ENCODE measurements at places on chromosomes 5 and 9.
A peak's percentile ranks its signal among the peaks of the same experiment; 100 is the strongest.

- no peak for DNase-seq
These were observed 112.8 kb upstream of the EFNA5 start for GRCh38 chr5:107783551-107783950.

- no peak for DNase-seq
These were observed 58.6 kb downstream of the LNPEP start for GRCh38 chr5:96994493-96994892.

DNA sequence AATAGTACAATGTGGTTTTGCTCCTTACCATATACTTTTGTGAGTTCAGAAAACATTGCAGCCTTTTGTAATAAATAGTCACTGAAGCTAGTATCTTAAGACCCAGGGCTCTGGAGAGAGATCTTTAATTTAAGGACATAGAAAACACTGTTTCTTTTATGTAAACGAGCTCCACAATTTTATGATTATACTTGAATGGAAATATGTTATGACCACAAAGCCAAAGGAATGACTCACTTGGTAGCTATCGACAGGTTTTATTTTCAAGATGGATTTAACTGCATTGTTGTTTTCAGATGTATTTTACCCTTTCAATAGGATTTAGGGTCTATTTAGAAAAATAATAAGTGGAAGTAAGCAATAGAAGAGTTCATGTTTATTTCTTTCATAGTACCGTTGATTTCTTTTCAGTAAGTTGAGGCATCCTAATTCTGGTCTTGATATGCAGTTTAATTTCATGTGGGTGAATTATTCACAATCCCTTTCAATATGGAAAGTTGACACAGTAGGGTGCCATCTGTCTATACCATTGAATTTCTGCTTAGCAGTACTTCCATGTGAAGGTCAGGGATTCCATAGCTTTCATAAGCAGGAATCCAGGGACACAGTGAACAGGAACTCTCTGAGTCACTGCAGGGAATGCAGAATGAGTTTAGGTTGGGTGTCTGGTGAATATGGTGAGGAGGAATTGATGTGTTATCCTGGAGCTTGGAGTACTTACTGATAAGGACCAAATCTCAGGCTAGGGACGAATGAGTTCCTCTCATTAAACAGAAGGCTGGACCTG lies 157.6 kb downstream of the CD180 start:
- DNase-seq: no peak

- no peak for DNase-seq
These were observed 25.2 kb downstream of the HOMER1 start for GRCh38 chr5:79488775-79489174.

GRCh38 chr5:14125262-14125661 lies 17.9 kb upstream of the TRIO start:
- no peak for DNase-seq

GRCh38 chr9:123326662-123327093 lies 29.3 kb upstream of the CRB2 start:
- DNase-seq: no peak

- DNase-seq: no peak
These were observed 110.6 kb upstream of the FER start for GRCh38 chr5:108637134-108637533.

DNA sequence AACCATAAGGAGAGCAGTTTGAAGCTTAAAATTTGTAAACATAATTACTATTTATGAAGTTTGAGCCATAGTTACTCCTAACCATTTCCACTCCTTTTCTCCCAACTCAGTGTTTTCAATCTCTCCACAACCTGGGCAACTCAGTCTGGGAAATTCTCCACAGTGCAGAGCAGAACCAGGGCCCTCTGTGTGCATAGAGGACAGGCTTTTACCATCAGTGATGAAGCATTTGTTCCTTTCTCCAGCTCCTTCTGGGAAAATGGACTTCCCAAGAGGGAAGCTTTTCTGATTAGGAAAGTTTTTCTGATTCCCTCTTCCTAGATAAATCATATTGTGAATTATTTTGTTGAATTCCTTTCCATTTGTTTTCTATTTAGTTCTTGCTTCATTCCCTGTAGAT lies 132.3 kb upstream of the MPDZ start:
- no peak for DNase-seq

- no peak for DNase-seq
These were observed 363.2 kb upstream of the SMC2 start for GRCh38 chr9:103730866-103731265.

GRCh38 chr5:5364932-5365331 lies 57.5 kb upstream of the ICE1 start:
- no peak for DNase-seq

DNA sequence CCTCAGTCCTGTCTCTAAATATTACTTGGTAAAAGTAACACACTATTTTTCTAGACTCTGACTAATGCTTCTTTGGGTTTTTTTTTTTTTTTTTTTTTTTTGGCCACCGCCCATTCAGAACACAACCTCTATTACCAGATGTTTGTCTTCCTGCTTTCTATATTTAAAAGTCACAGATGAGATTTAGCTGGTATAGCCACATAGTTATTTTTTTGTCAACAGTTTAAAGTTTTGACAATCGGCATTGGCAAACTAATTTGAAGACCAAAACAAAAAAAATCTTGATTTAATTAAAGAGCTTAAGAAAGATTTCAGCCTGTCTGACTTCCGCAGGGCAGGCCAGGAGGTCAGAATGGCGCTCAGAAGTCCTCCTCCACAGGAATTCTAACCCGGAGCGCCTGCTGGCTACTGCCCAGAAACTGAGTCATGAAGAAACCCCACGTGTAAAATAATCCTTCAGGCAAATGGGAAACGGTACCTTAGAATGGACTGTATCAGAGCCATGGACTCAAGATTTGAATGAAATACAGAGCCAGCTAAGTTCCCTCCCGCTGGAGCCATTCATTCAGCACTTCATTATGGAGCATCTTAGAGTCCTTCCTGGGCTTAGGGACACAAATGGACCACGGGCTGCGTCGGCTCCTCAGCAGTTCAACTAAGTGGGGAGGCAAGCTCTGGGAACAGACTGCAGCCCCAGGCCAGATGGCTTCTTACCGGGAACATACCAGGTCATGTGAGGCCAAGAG lies 55.6 kb downstream of the PTPDC1 start:
- peak; percentile 14 for DNase-seq

- DNase-seq: no peak
These were observed 272.7 kb upstream of the PANK3 start for GRCh38 chr5:168851902-168852321.

GRCh38 chr5:37668524-37669047 lies 171.3 kb downstream of the GDNF start:
- no peak for DNase-seq

DNA sequence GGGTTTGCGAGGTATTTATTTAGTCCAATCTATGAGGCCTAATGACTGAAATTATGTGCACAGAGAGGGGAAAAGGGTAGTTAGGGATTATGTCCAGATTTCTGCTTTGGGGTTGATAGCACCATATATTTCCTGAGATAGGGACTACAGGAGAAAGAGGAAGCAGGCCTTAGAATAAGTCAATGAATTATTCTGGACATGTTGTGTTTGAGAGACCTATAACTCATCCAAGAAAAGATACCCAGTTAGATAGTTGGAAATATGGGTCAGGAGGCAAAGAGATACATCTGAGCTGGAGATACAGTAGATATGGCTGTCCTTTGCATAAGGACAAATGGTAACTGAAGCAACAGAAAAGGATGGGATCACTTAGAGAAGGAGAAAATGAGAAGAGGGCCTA lies 53.1 kb downstream of the NR3C1 start:
- DNase-seq: no peak

- DNase-seq: no peak
These were observed 45.9 kb upstream of the PJA2 start for GRCh38 chr5:109455598-109456096.

GRCh38 chr9:88587182-88587581 lies 52.2 kb downstream of the NXNL2 start:
- no peak for DNase-seq

- DNase-seq: no peak
These were observed 45.6 kb upstream of the SLC25A51 start for GRCh38 chr9:37949576-37949975.

DNA sequence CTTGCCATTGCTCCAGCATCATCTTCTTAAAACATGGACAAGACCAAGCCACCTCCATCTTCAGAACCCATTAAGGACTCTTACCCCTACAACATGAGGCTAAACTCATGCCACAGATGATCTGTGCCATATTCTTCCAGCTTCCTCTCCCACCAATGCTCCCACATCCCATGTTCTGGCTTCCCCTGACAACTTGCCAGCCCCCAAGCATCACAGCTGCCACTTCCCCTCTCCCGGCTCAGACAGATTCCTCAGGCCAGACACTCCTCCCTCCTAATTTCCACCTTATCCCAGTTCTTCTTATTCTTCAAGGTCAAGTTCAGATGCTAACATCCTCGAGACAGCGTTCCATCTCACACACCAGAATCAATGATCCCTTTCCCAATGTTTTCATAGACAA lies 57.8 kb downstream of the ANKH start:
- DNase-seq: no peak

DNA sequence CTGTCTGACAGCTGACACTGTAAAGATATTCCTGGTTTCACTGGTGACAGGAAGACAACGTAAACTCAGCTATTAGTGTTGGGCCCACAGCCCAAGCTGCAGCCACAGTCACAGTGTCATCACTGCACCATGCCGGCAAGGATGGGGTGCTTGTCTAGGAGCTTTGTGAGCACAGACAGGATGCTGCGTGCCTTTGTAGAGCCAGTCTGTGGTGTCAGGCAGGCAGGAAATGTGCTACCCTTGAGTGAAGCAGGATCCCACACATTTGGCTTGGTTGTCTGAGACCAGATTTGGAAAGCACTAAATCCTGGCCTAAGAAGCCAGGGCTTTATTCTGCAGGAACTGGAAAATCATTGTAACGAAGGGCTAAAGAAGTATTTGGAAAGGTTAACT lies 121.6 kb upstream of the ADAMTS16 start:
- DNase-seq: no peak

DNA sequence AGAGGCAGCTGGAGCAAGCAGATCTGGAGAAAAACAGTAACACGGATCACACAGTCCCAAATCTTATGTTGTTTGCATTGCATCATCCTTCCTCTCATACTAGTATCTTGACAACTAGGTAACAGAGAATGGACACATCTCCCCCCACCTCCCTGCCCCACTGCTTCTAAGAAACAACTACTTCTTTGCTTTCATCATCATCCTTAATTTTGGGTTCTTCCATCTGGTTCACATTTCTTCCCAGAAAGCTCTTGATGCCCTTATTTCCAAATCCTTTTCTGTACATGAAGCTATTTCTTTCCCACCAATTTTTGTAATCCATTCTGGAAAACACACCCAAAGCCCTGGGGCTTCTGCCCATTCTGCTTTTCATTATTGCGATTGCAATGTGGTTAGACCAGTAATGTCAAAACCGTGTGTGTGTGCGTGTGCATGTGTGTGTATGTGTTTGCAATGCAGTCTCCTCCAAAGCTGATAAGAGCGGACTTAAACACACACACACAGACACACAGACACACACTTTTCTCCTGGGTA lies 254.7 kb upstream of the SLC30A5 start:
- no peak for DNase-seq
